ENCODE measurements at places on chromosomes 6 and 20.

DNA sequence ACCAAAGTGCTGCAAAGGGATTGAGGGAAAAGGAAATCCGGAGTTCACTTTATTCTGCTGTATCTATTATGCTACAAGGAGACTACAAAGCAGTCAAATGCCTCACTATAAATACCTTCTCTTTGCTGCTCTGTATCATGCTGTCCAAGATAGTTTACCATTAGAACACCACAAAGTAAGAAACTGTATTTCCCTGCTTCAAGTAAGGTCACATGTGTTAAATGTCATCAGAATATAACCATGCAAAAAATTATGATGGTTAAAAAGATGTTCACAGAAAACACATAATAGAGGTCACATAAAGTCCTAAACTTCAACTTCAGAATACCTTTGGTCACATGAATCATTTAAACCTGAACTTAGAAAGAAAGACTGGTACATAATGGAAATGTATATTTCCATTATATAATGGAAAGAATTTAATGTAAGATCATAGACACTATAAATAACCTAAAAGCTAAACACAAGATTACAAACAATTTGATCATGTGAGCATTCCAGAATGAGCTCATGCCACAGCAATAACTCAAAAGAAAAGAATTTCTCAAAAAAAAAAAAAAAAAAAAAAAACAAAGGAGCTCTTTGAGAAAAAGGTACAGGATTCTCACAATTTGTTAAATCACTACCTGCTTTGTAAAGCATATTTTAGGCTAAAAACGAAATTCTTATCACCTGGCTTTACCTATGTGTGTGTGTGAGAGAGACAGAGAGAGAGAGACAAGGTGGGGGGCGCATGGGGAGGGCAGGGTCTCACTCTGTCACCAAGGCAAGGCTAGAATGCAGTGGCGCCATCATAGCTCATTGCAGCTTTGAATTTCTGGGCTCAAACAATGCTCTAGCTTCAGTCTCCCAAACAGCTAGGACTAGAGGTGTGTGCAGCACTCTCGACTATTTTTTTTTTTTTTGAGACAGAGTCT is 58.7 kb downstream of the KIF13A start:
- ATAC-seq, result peak; percentile 59

- no peak for ATAC-seq
Observed at GRCh38 chr6:79422666-79423065, 114.6 kb downstream of the LCA5 start.

- ATAC-seq, result no peak
Observed at GRCh38 chr6:38326837-38327236, 312.9 kb downstream of the BTBD9 start.

- ATAC-seq, result peak; percentile 94
Observed at GRCh38 chr6:30981942-30982772, 1.4 kb upstream of the MUC21 start.

GRCh38 chr20:54200487-54201267 is 7.2 kb upstream of the PFDN4 start:
- ATAC-seq, result no peak

GRCh38 chr6:150783813-150784212 is 81.7 kb upstream of the MTHFD1L start:
- no peak for ATAC-seq

GRCh38 chr20:47984437-47984836 is 199.2 kb upstream of the SULF2 start:
- ATAC-seq, result no peak

GRCh38 chr20:48850257-48850976 is 22.6 kb upstream of the PREX1 start:
- ATAC-seq, result no peak

- no peak for ATAC-seq
Observed at GRCh38 chr20:24098886-24099285, 110.3 kb upstream of the GGTLC1 start.

GRCh38 chr20:37627060-37627766 is 66.6 kb upstream of the CTNNBL1 start:
- peak; percentile 83 for ATAC-seq

DNA sequence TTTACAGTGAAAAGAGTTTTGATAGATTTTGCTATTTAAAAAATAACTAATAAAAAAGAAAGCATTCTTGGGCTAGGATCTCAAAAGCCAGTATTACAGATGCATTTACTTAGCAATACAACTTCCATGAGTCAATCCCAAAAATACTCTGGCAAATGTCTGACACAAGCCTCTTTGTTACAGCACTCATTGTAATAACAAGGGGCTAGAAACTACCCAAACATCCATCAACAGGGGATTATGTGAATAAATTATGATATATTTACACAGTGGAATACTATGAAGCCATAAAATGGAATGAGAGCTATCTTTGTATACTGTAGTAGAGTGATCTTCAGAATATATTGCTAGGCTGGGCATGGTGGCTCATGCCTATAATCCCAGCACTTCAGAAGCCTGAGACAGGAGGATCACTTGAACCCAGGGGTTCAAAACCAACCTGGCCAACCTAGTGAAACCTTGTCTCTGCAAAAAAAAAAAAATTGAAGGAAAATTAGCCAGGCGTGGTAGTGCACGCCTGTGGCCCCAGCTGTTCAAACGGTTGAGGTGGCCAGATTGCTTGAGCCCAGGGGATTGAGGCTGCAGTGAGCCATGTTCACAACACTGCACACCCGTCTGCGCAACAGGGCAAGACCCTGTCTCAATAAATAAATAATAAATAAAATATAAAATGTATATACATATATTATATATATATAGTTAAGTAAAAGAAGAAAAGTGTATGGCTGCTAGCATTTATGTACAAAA is 34.7 kb upstream of the TOP1 start:
- no peak for ATAC-seq

GRCh38 chr6:33616913-33617312 is 4.2 kb upstream of the ITPR3 start:
- ATAC-seq, result no peak

DNA sequence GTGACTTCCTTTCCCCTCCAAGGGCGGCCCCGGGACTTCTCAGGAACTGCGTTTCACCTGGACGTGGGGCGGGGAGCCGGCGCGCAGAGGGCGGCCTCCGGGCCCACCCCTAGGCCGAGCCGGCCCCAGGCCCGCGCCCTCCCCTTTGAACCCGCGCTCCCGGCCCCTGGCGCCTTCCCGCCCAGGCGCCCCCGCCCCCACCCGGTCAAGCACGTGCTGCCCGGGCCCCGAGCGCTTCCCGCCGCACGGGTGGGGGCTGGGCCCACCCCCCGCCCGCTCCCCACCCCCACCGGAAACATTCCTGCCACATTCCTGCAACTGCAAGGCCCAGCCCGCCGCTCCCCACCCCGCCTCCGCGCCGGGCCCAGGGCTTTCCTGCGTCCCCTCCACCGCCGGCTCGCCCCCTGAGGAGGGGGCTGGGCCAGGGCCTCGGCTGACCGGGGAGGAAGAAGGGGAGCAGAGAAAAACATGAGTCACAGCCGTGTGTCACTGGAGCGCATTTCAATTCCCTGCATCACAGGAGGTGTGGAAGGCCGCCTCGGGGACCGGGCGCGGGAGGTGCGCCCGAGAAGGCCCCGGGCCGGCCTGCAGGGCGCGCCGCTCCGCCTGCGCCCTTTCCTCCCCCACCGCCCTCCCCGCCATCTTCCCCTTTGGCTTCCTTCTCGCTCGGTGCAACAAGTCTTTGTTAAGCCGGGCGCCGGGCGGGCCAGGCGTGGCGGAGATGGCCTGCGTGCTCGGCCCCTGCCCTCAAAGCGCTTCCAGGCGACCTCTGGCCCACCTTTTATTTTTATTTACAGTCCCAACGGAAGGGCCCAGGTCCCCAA is 1.2 kb upstream of the HMGA1 start:
- no peak for ATAC-seq

GRCh38 chr6:45215759-45216158 is 112.4 kb upstream of the RUNX2 start:
- no peak for ATAC-seq

DNA sequence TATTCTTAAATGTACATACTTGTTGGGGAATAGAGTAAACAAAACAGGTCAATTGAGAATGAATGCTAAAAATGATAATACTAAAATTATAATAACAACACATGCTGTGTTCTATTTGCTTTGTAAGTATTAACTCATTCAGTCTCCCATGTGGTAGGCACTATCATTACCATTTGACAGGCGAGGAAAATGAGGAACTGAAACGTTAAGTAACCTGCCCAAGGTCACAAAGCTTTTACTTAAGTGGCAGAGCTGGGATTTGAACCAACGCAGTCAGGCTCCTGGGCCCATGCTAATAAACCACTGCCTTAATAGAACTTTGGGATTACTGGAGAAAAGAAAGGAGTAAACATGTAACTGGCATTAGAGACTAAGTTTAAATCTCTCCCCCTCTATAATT is 3.8 kb downstream of the NSFL1C start:
- no peak for ATAC-seq

GRCh38 chr6:79313254-79313653 is 78.8 kb upstream of the HMGN3 start:
- ATAC-seq, result no peak

DNA sequence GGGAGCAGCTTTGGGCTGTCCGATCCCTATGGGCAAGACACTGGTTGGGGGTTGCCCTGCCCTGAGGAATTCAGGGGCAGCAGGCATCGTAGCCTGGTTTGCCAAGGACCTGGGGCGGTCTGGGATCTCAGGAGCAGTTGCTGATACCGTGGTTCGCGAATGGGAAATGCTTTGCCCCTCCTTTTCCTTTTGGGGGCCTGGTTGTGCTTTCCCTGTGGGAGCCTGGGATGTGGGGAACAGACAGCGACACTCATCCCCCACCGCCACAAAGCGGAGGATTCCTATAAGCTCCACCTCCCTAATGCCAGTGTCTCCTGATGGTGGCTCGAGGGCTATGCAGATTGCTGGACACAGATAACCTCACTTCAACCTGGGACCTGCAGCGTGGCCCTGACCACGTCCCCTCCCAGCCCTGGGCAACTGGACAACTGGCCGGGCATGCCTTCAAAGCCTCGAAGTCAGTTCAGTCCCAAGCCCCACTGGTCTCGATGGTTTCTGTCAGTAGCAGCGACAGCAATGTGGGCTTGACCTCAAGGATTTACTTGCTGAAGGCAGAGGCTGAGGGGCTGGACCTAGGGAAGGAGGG is 3.3 kb downstream of the CEBPB start:
- no peak for ATAC-seq

GRCh38 chr6:106085692-106085983 is 498 bp upstream of the PRDM1 start:
- no peak for ATAC-seq

DNA sequence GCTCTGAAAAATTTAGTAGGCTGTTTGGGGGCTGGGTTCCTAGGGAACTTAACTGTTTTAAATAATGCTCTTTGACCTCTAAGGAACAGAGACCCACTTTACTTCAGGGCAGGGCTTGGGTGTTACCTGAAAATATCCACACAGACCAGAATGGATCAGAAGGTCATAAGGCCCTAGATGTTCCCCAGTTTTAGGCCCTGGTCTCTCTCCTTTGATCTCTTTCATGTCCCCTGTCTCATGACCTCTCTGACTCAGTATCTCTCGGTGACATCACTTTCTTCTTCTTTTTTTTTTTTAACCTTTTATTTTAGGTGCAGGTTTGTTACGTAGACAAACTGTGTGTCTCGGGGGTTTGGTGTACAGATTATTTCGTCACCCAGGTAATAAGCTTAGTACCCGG is 272.1 kb upstream of the SGK1 start:
- ATAC-seq, result peak; percentile 31

DNA sequence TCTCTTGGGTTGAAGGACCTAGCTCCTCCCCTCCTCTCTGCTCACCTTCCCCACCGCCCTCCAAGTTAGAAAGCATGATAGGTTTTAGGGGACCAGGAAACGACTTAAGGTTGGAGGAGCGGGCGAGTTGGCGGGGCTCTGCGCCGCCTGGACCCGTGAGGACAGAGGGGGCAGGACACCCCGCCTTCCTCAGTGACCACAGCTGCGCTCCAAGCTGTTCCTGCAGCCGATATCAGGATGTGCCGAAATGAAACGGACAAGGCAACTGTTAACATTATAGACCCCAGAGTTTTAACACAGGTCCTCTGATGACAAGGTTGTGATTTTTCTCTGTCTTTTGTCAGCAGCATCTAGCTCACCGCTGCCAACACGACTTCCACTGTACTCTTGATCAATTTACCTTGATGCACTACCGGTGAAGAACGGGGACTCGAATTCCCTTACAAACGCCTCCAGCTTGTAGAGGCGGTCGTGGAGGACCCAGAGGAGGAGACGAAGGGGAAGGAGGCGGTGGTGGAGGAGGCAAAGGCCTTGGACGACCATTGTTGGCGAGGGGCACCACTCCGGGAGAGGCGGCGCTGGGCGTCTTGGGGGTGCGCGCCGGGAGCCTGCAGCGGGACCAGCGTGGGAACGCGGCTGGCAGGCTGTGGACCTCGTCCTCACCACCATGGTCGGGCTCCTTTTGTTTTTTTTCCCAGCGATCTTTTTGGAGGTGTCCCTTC is at the start of gene GRM1:
Gene GRM1, plus strand, starts transcription at position 212 of the 722 bp plus-strand sequence. Its CDS starts 456 bp downstream, at position 668.
- no peak for ATAC-seq

DNA sequence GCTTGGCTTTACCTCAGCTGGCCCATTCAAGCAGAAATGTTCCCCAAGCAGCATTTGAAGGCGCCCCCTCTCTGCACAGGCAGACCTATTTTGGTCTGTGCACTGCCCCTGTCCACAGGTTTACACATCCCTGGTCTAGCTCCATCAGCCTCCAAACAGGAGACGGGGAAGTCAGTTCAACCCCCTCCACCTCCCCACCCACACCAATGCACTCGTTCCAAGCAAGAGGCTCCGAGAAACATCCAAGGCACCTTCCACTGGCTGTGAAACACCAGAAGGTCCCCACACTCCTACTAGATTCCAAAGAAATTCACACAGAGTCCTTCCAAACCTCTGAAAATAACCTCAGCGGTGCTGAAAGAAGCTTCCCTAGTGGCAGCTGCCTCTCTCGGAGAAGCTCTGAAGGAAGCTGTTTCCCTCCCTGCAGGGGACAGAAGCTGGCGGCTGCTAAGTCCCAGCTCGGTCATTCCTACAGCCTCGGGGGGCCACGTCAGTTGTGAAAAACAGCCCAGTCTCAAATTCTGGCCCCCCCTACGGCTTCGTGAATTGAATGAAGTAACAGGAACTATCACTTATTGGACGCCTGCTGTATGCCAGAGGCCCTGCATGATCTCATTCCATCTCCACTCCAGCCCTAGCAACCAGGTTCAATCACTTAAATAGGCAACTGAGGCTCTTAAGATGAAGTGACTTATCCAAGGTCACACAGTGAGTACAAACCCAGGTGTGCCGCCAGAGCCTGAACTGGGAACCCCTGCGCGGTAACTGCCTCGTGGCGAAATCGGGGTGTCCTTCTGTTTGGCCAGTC is 815 bp downstream of the SPATA2 start:
- ATAC-seq, result peak; percentile 13

DNA sequence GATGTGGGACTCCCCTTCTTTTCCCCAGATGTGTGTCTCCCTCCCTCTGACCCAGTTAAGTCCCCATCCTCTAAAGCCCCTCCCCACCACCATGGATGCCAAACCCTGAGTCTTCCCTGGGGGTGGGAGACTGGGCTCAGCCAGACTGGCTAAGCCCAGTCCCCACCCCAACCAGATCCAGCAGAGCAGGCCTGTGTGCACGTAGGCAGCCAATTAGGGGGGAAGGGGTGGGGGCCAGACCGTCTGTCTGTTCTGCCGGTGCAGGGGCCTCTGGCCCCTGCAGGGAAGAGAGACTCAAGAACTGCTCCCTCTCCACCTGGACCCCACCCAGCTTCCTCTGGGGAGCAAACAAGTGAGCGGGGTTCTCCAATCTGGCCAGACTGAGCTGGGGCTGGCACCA is 605 bp downstream of the COX4I2 start:
- ATAC-seq, result no peak

- peak; percentile 54 for ATAC-seq
Observed at GRCh38 chr20:32470025-32470861, 112.1 kb downstream of the ASXL1 start.

Measured in SK-N-SH treated with all-trans-retinoic acid at 6 μM for 48 hours (cell line).